ENCODE measurements at places on chromosomes 5 and 9. TPM values are rescaled to one million over a fixed set of nuclear protein-coding genes. Genes with fewer than 3 reads are reported as not detected.

GRCh38 chr5:175809531-175810121 lies 61.8 kb upstream of the CPLX2 start:
- no peak for DNase-seq

The IL9 gene
- total RNA-seq, result not detected

GRCh38 chr9:134327671-134328231 lies 1.5 kb downstream of the RXRA start:
- DNase-seq, result no peak

- no peak for DNase-seq
Observed at GRCh38 chr9:38118862-38119438, 49.9 kb upstream of the SHB start.

The CMYA5 gene
- 3.3 TPM for total RNA-seq

DNA sequence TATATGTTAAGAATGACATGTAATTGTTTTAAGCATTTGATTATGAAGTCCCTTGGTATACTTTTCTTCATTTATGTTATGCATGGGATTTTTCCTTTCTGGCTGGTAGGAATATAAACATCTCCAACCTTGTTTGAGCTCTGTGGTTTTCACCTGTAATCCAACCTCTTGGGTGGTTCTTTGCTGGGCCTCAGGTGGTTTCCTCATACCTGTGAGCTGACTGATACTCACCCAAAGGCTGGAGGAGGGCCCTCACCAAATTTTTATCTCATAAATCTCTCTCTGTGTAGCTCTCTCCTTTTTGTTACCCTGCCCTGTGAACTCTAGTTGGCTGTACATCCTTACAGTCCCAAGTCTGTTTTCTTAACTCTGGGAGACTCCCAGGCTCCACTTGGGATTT lies 39.8 kb upstream of the C6 start:
- DNase-seq, result no peak

DNA sequence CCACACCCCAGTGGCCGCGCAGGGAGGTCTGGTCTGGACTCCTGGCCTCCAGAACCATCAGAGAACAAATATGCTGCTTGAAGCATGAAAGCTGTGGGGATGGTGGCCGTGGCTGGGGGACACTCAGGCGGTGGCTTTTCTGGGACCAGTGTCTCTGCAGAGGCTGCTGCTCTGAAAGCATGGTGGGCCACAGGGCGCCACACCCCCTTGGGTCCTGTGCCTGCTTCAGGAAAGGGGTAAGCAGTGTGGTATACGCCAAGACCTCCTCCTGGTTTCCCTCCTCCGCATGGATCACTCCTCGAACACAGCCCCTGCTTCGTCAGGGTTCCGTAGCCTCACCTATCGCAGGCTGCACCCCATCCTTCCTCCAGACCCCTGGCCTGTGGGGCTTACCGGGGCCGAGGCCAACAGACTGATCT lies 19.7 kb upstream of the TERT start:
- no peak for DNase-seq

DNA sequence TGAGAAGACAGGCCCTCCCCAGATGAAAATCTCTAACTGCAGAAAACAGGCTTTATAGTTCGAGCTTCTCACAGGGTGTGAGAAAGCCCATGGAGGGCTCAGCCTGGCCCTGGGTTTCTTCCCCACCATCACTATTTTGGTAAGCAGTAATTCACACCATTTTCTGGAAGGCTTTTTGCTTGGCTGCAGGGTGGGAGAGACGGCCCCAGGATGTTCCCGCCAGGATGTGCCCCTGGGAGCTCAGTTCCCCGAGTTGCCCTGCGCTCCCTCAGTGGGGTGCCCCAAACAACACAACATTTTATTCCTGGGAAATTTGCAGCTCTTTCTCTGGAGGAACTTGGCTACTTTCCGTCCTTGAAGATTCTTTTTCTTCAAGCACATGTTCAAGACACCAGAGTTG lies 100.8 kb downstream of the HSD17B3 start:
- no peak for DNase-seq

DNA sequence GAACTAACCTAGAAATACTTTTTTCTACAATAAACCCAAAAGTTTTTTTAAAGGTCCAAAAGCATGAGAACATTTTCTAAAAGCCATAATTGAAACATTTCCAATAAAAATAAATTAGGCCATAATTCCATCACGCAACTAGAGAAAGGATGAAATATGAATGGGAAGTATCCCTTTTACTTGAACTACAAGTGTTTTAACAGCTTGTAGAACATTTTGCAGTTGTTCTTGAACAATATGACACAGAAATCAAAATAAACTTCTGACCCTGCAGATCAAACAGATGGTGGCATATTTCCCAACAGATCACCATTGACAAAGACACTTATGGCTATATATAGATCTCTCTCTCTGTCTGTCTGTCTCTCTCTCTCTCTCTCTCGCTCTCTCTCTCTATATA lies 624.4 kb downstream of the PSAT1 start:
- DNase-seq, result no peak

DNA sequence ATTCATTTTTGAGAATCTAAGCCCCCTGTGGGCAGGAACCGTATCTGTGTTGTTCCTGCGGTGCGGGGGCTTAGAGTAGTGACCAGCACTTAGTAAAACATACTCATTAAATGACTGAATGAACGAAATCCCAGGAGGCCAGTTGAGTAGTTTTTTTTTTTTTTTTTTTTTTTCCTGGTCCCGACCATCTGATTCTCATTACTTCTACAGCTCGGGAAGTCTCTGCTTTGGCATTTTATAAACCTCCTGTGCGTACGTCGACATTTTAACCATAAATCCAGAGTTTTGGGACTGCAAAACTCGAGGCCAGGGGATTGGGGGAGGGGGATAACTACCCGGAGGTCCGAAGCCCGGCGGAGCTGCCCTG lies 31.5 kb upstream of the SPRY4 start:
- no peak for DNase-seq

- DNase-seq, result peak; percentile 32
Observed at GRCh38 chr5:77012601-77013000, 17.6 kb upstream of the AGGF1 start.

DNA sequence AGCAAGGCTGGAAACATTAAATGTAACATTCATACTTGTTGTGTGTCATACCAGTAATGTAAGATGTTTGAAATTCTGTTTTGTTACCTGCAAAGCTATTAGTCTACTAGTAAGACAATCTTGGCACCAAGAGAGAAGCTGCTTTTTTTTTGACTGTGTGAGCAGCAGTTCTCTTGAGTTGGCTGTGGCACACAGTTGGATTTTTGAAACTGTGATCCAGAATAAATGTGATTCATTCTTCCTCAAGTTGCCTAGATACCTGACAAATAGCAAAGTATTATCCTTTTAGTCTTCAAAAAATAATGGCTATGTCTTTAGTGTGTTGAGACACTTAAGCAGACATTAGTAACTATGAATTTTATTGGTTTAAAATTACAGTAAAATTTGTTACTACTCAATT lies 57.2 kb upstream of the HAPLN1 start:
- DNase-seq, result no peak

GRCh38 chr5:55986931-55987330 lies 7.8 kb downstream of the IL6ST start:
- peak; percentile 32 for DNase-seq

GRCh38 chr9:33510262-33511183 lies 13.5 kb upstream of the ANKRD18B start:
- peak; percentile 43 for DNase-seq

- no peak for DNase-seq
Observed at GRCh38 chr5:176381423-176381822, 7.0 kb downstream of the NOP16 start.

The NOXA1 gene
- 12.0 TPM for total RNA-seq

DNA sequence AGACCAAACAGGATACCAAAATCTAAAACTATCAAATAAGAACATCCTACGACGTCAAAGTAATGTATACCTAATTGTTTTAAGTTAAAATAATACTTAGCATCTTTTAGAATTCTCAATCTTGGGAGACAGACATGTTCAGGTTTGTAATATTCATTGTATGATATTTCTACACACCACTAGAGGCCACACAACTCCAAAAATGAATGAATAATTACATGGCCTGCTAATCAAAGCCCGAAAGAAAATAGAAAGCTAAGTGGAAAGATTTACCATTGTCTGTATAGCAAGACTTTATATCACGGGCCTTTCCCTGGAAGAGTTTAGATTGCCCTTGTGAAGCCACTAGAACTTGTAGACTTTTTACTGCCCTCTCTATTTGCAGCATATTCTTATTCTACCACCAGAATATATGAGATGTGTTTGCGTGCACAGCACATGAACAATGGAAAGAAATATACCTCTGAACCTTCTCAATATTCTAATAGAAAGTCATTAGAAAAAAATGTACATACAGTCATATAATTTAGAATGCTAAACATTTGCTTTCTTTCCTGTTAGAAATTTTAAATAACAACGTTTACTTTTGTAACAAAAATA lies 380.1 kb upstream of the NUDT12 start:
- DNase-seq, result no peak

GRCh38 chr5:15421381-15421780 lies 78.6 kb upstream of the FBXL7 start:
- DNase-seq, result no peak

The TRIM7 gene
- total RNA-seq, result 1.8 TPM

The CXCL14 gene
- total RNA-seq, result not detected

DNA sequence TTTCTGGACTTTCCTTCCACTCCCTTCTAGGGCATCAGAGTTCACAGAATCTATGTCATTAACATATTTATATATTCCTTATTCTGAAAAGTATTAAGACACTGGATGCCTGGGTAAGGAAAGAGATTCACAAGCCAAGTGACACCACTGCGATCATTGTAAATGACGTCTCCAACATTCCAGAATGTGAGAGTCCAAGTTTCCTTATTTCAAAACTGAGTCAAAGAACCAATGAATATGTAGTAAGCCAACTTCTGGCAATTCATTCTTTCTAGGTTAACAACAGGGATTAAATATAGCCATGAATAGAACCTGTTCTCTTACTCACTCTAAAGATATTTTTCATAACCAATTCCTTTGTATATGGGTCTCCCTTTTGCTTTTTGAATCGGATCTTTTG lies 18.1 kb downstream of the RAI14 start:
- DNase-seq, result no peak

- no peak for DNase-seq
Observed at GRCh38 chr5:110019119-110019518, 329.4 kb downstream of the MAN2A1 start.

GRCh38 chr5:146081556-146081955 lies 23.8 kb downstream of the PLAC8L1 start:
- no peak for DNase-seq

The AP3B1 gene
- 65.8 TPM for total RNA-seq

DNA sequence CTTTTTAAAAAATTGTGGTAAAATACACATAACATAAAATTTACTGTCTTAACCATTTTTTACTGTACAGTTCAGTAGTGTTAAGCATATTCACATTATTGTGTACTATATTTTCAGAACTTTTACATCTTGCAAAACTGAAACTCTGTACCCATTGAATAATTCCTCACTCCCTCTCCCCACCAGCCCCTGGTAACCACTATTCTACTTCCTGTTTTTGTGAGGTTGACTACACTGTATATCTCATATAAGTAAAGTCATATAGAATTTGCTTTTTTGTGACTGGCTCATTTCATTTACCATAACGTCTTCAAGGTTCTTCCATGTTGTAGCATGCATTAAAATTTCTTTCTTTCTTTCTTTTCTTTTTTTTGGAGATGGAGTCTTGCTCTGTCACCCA lies 87.0 kb downstream of the LNPEP start:
- no peak for DNase-seq

- DNase-seq, result no peak
Observed at GRCh38 chr5:178671602-178672144, 44.8 kb upstream of the CLK4 start.

- DNase-seq, result no peak
Observed at GRCh38 chr9:33913541-33913940, 96.6 kb downstream of the UBE2R2 start.

DNA sequence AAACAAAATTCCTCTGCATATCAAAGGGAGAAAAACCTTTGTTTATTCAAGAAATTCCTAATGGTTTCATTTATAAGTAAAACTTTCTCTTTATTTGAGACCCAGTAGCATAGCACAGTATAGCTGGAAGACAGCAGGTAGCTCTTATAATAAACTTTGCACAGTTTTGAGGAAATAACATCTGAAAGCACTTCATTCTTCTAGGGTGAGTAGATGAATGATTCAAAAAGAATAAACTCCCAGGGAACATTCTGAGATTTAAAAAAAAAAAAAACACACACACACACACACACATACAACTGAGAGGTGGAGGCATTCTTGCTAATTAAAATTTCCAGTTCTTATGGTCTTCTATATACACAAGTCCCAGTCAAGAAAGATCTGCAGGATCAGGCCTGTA lies 197.3 kb downstream of the BNC2 start:
- no peak for DNase-seq

Data from Calu3 (cell line).